CD4-positive, alpha-beta T cell treated with Interleukin-12 subunit alpha and Interleukin-12 subunit beta, for 1 hour (primary cell): ENCODE measurements at places on chromosomes 2 and 18.
A peak's percentile ranks its signal among the peaks of the same experiment; 100 is the strongest.

DNA sequence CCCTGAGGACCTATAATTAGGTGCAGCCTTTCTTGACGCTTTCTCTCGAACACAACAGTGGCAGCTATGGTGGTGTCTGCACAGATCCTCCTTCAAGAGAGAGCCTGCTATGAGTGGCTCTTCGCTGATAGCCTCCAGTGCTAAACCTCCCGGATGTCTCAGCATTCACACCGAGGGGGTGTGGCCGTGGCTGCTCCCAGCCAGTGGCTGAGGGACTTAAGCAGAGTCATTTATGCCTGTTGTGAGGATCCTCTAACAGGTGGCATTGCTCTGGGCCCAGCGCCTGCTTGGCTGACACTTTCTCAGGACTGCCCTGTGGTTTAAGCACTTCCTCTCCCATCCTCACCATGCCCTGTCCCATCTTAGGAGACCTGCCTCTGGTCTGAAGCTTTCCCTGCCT, 592.0 kb upstream of the LRRTM1 start:
- no peak for DNase-seq

DNA sequence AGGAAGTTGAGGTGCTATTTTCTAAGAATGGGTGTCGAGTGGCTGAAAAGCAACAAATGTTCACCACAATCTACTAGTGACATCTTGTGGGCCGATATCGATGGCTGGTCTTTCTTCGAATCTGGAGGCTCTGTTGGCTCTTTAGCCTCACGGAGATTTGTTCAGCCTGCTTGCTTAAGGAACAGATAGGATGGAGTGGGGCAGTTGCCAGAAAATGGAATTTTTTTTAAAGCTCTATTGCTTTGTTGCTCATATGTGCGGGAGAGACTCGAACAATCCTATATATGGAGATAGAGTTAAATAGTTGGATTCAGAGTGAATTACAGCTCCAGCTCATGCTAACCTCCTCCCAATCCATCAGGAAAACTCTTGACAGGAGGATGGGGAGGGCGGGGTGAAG, 70.9 kb upstream of the LYPD6B start:
- no peak for DNase-seq

- DNase-seq = no peak
These were observed 532.2 kb downstream of the RIT2 start for GRCh38 chr18:42583283-42583731.

DNA sequence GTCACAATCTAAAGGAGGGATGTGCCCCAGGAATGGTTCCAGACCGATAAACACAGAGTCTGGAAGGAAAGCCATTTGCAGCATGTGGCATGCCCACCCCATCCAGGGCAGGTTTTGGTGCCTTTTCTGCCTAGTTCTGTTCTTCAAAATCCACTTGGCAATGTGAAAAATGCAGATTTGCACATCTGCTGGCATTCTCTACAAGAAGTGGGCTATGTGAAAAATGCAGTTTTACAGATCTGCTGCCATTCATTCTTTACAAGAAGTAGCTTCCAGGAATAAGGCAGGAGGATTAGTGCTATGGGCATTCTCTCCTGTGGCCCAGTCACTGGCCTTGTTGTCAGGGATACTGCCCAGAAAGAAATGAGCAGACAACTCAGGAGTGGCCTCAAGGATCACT, 68.1 kb downstream of the C1D start:
- DNase-seq = no peak

- no peak for DNase-seq
These were observed 98.0 kb downstream of the DDX1 start for GRCh38 chr2:15689654-15690053.

GRCh38 chr2:159146996-159147666, 139.4 kb downstream of the WDSUB1 start:
- no peak for DNase-seq

DNA sequence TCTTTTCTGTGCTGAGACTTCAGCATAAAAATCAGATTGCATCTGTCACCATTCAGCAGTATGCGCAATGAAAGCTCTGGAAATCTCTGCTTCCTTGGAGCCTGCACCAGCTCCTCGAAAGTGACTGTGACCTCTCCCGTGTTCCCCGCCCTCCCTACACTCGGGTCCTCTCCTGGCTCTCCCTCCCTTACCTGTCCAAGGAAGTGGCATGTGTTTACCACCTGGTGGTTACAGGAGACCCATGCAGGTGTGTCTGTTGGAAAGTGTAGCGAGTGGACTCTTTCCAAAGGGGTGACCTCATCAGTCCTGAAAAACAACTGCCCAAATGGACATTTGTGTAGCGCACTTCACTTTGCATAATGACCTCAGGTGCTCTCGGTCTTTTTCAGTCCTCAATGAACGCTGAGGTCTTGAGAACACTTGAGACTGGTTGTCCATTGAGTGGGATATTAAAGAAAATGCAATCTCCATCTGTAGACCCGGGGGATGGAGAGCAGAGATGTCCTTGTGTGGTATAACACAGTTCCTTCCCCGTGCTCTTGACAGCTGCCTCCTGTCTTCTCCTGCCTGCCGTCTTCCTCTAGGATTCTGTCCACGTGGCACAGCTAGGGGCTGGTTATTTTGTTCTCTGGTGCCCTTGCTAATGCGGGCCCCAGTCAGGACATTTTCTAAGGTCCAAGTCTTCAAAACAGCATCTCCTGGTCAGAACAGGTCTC, 133.2 kb downstream of the ACKR3 start:
- no peak for DNase-seq

- no peak for DNase-seq
These were observed 33.9 kb downstream of the CFAP53 start for GRCh38 chr18:50232419-50232818.

- peak; percentile 96 for DNase-seq
These were observed at the start of gene KRCC1 for GRCh38 chr2:88055371-88056128. Gene KRCC1, minus strand, starts transcription at chr2:88055783. Its CDS starts 27,220 bp downstream, at chr2:88028563.

GRCh38 chr2:64348386-64349130, 105.4 kb upstream of the LGALSL start:
- DNase-seq = no peak

DNA sequence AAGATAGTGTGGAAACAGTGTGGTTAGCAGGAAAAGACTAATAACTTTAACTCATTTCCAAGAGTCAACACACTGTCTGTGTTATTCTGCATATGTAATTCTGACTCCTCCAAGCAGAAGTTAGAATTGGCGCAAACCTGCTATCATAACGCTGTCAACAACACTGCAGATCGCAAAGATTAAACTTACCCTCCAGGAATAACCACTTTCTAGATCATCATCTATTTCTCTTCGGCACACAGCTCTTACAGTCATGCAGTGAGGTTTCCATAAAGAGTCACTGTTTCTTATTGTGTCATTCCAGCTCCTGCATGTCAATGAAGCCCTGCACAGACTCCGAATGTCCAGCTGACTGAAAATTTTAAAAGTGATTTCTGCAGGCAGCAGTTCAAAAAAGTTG, 2.4 kb downstream of the FBXO48 start:
- DNase-seq = no peak

- no peak for DNase-seq
These were observed 52.6 kb downstream of the COA5 start for GRCh38 chr2:98555696-98556095.

GRCh38 chr18:57027190-57027708, 119.6 kb upstream of the BOD1L2 start:
- no peak for DNase-seq

- DNase-seq = no peak
These were observed 36.8 kb downstream of the DPP4 start for GRCh38 chr2:162037028-162037795.

DNA sequence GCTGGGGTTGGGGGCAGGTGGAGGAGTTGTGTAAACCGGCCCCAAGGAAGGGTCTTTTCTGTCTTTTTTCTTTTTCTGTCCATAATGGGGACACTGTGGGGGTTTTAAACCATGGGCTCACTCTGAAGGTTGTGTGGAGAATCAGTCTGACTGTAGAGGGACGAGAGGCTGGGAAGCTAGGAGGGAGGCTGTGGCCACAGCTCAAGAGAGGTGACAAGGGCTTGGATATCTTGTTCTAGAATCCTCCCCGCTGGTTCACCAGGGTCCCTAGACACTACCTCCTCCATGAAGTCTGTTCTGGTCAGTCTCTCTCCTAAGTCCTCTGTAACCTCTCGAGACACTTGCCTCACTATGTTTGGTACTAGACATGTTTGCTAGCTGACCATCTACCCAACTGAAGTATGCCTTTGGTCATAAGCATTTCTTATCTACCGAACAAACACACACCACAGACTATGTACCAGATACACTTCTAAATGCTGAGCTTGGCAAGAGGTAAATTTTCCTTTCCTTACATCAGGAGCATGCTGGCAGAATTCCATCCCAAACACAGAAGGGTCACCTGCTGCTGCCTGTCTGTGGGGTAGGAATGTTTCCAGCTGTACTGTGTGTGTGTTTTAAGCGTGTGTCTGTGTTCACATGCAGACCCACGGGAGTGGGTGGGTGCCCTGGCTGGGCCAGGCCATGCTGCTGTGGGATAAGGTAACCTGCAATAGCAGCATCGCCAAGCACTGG, 69.6 kb upstream of the MGAT4A start:
- DNase-seq = no peak

GRCh38 chr2:70456585-70457495, 96.8 kb downstream of the TGFA start:
- DNase-seq = no peak

DNA sequence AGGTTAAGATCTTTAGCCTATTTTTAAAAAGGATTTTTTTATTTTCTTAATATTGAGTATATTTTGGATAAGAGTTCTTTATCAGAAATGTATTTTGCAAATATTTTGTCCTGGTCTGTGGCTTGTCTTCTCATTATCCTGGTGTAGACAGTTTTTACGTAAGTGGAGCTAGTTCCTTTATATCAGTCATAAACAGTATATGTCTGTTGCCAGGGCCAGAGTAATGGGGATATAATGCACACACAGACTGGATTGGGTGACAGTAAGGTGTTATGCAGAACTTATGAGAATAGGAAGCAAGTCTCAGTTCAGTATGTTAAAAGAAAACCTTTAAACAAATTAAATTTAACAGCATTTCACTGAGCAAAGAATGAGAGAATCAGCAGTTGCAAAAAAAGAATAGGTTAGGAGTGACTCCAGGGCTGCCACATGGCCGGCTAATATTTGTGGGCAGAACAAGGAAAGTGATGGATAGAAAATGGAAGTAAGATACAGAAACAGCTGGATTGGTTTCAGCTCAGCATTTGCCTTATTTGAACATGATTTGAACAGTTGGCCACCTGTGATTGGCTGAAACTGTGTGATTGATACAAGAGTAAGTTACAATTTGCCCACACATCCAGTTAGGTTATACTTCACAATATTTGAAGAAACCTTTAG, 61.1 kb upstream of the ZNG1B start:
- DNase-seq = no peak

DNA sequence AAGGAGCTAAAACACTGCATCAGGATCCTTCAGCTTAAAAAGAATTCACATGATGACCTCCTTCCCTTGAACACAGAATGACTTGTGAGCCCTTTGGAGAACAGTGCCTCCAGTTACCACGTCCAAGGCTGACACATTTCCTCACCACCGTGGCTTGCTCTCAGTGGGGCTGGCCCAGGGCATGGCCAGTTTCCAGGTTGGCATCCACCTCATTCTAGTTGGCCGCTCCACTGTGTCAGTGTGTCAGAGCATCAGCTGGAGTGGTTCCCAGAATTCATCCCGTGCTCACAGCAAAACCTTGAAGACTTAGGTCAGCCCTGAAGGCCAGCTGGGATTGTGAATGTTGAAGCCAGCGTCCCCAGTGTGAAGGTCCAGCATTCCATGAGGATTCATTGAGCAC, 158.5 kb downstream of the INSIG2 start:
- DNase-seq = no peak

DNA sequence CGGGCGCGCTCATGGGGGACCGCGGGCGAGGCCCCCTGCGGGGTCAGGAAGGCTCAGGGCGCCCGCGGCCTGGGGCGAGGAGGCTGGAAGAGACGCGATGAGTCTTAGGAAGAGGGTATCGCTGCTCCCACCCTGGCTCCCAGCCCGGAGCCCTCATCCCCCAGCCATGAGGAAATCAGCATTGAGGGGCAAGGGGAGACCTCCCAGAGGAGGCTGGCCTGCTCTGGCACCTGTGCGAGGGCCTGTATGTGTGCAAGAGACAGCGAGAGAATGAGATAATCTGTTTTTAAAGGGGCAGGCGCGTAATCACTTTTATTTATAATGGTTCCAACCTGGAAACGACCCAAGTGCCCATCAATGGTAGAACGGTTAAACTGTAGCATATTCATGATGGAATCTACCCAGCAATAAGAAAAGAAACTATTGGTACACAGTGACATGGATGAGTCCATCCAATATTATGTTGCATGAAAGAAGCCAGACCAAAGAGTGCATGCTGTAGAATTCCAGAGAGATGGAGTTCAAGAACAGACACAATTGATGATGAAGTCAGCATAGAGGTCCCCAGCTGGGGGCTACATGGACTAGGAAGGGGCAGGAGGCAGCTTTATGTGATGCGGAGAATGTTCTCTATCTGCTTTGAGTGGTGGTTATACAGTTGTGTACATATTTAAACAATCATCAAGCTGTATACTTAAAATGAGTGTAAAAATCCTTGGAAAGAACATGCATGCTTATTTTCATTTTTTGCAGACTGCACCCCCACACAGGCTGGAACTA, 14.4 kb downstream of the FBXO41 start:
- no peak for DNase-seq

- DNase-seq = no peak
These were observed 155.3 kb downstream of the DDX1 start for GRCh38 chr2:15746703-15747550.

DNA sequence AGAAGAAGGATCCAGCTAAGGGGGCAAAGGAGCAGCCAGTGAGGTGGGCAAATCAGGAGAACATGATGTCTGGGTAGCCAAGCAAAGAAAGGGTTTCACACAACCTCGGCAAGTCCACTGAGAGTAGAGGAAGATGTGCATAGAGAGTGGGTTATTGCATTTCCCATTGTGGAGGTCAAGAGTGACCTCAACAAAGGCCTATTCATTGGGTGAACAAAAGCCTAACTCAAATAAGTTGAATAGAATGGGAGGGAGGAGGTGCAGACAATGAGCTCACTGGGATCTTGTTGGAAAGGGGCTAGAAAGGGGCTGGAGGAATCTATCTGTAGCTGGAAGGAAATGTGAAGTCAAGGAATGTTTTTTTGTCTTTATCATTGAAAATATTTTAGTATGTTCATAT, 14.0 kb upstream of the PDCL3 start:
- DNase-seq = no peak

DNA sequence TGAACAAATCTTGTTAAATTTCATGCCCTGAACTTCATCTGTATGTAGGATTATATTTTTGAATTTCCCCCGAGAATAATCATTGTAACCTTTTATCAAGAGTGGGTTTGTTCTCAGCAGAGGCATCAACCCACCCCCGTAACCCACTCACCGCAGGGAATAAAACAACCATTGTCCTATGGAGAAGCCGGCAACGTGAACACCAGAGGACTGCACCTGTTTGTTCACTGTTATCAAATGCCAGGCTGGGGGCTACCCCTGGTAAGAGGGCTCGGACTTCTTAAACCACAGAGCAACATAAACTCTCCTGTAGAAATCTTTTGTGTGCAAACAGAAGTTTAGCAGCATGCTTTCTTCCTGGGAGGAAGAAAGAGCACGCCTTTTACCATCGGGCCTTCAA, 610.4 kb downstream of the ERBB4 start:
- no peak for DNase-seq
